Activated T-helper 9 cell treated with anti-CD3 and anti-CD28 coated beads, Interleukin-2, amount 50 U/mL, for 16 hours (primary cell): ENCODE measurements at places on chromosomes 5 and 9.

- DNase-seq: no peak
Measured at GRCh38 chr5:31894141-31894540, 255.2 kb downstream of the PDZD2 start.

- no peak for DNase-seq
Measured at GRCh38 chr5:36452424-36453006, 150.8 kb upstream of the RANBP3L start.

DNA sequence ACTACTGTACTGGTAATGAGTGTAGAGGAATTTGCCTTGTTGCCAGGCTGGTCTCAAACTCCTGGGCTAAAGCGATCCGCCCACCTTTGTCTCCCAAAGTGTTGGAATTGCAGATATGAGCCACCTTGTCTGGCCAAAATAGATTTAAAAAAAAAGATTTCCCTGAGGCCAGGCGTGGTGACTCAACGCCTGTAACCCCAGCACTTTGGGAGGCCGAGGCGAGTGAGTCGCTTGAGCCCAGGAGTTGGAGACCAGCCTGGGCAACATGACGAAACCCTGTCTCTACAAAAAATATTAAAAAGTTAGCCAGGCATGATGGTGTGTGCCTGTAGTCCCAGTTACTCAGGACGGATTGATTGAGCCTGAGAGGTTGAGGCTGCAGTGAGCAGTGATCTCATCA lies 62.5 kb downstream of the IPO11 start:
- DNase-seq: no peak

GRCh38 chr5:77568082-77568481 lies 70.4 kb downstream of the OTP start:
- DNase-seq: no peak

DNA sequence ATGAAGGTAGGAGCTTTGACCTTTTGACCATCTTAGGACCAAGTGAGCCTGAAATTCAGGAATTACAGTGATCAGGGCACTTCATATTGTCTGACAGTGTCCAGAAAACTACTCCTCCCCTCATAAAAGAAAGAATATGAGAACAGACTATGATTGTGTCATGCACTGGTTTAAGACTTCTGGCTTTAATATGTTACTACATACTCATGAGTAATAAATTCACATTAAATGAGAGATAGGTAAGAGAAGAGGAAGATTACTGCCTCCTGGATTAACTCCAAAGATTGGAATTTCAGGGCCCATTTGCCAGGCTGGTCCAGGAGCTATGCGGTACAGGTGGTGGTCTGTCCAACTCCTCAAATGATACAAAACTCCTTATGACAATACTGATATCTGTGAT lies 213.5 kb upstream of the ADRA1B start:
- DNase-seq: no peak

DNA sequence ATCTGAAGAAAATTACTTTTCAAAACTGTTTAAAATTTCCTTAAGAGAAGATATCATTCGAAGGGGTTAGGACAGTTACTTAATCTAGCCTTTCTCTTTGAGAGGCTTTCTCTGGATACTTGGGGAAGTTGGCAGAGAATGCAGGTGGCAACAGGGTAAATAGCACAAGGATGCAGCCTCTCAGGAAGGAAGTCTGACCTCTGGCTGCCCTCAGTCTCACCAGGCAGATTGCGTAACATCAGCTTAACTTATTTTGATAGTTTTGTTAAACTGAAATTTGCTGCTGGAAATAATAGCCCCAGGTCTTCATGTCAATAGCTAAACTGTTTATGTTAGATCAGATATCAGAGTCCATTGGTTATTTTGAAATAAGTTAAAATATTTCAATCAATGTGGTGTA lies 20.4 kb downstream of the CCDC192 start:
- DNase-seq: no peak

GRCh38 chr9:97560154-97560553 lies 58.7 kb downstream of the TMOD1 start:
- no peak for DNase-seq

DNA sequence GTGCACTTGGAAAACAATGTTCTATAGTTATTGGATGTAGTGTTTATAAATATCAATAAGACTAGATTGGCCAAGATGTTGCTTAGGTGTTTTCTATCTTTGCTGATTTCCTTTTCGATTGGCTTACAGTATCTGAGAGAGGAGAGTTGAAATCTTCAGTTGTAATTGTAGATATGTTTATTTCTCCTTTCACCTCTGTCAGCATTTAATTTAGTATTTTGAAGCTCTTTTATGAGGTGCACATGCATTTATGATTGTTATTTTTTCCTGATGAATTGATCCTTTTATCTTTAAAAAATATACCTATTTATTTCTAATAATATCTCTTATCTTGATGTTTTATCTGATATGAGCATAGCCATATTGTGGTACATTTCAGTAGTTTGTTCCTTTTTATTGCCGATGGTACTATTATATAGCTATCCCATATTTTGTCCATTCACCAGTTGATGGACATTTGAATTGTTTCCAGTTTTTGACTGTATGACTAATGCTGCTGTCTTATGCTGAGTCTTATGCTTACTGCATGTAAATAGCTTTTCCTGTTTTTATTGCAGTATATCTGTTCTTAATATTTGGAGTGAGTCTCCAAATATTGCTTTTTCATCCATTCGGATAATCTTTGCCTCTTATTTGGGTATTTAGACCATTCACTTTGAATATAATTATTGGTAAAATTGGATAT lies 34.7 kb downstream of the ERCC6L2 start:
- no peak for DNase-seq

DNA sequence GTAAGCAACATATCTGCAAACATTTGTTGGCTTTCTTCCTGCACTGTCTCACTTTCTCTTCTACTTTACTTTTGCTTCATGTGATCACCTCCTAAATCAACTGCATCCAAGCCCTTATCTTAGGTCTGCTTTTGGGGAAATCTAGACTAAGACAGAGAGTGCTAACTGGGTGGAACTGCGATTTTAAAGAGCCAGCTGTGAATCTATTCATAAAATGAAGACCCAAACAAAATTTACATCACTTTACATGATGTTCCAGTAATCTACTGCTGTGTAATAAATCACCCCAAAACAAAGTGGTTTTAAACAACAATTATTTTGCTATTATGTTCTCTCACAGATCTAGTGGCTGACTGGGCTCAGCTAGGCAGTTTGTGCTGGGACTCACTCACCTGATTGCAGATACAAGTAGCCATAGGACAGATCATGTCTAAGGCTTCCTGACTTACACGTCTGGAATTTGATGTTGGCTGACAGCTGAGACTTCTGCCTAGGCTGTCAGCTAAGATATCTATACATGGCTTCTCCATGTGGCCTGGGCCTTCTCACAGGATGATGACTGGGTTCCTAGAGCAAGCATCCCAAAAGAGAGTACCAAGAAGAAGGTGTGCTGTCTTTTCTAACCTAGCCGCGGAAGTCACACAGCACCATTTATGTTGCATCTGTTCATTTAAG lies 145.1 kb upstream of the TBCA start:
- no peak for DNase-seq

DNA sequence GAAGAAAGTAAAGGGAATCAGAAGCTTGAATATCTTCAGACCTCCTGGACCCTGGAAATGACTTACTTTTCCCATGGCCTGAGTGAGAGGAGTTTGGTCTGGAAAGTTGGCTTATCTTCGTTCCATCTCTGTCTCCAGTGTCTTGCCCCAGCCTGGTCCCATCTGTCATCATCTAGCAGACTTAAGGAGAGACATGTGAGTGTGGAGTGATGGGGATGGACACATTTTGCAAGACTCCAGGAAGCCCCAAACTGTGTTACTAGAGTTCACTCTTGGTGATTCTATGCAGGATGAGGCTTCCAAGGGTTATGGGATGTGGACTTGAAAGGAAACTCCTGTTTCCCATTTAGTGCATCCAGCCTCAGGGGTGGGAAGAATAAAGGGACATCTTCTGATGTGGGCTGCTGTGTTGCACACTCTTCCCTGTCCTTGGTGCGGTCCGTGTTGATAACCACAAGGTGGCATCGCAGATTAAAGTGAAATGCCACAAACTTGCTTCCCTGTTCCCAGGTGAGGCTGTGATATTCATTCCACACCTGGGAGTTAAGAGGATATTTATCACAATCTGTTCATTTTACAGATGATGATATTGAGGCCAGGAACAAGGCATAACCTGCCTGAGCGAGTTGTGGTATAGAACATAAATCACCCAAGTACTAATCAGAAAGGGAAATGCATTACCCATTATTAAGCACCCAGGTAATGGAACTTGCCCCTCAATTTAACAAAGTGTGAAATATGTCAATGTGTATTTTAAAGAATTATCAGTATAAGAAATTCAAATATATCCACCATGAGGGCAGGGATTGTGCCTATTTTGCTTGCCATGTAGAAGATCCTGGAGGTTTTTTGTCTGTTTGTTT lies 269.9 kb upstream of the PAPPA start:
- no peak for DNase-seq

GRCh38 chr5:56575821-56576220 lies 239.5 kb upstream of the MAP3K1 start:
- DNase-seq: no peak

DNA sequence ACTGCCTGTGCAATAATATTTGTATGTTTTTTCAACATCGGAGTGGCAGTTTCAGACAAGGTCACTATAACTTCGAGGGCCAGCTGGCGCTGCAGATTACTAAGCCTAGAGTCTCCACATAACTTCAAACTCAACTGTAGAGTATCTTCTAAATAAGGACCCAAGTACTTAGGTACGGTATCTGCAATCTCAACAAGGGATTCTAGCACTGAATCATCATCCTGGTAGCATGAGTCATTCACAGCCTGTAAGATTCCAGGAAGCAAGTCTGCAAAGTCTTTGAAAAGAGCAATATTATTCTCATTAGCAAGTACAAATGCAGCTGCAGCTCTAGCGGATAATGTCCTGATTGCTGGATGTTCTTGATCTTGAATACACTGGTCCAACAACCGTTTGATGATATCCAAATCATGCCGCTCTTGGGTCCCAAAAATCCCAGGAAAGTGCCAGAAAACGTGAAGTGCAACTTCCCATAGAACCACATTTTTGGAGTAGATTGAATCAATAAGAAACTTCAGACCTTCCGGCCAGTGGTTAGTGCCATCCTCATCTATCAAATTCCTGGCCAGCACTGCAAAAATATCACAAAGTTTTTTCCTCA lies 654 bp downstream of the RANBP6 start:
- DNase-seq: no peak

- DNase-seq: no peak
Measured at GRCh38 chr5:133112026-133112660, 60.3 kb downstream of the HSPA4 start.

DNA sequence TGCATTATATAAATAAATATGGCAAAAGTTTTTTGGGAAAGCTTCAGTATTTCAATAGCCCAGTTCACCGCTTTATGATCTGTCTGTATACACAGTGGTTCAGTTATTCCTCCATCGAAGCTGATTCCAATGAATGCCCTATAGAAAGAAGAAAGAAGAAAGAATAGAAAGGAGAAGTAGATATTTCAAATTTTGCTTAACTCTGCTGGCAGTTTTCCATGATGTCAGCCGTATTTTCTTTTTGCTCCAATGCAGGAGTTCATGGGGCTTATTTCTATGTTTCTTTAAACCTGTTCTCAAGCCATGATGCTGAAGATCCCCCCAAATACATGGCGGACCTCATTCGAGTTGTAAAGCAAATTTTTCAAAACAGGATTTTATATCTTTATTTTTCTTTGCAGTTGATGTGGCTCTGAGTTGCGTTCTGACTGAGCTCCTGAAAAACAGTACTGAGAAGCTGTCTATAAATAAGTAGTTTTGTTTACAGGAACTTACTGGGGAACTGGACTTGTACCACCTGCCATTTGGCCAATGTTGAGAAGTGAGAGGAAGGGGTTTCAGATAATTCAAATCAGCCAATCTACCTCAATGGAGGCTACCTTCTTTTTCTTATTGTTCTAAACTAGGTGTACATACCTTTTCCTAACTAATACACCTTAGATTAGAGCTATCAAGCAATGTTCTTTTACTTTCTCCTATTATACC lies 418.5 kb upstream of the MEF2C start:
- no peak for DNase-seq

DNA sequence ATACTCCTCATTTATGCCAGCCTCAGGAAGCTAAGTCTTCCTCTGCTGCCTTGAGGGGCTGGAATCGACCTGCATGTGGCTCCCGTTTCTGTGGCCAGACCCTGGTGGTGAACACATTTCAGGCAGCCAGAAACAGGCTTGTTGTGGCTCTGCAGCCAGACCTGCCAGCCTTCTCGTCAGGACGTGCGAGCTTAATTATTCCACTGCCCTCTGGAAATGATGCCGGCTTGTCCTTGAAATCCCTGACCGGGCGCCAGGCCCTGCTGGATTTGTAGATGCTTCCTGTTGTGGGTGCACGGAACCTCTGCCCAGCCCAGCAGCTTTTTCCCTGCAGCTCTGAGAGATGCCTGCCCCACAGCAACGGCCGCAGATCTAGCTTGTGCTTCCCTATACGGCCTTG lies 41.6 kb downstream of the PDZD2 start:
- no peak for DNase-seq

GRCh38 chr9:5971740-5972139 lies 43.7 kb downstream of the RANBP6 start:
- no peak for DNase-seq

DNA sequence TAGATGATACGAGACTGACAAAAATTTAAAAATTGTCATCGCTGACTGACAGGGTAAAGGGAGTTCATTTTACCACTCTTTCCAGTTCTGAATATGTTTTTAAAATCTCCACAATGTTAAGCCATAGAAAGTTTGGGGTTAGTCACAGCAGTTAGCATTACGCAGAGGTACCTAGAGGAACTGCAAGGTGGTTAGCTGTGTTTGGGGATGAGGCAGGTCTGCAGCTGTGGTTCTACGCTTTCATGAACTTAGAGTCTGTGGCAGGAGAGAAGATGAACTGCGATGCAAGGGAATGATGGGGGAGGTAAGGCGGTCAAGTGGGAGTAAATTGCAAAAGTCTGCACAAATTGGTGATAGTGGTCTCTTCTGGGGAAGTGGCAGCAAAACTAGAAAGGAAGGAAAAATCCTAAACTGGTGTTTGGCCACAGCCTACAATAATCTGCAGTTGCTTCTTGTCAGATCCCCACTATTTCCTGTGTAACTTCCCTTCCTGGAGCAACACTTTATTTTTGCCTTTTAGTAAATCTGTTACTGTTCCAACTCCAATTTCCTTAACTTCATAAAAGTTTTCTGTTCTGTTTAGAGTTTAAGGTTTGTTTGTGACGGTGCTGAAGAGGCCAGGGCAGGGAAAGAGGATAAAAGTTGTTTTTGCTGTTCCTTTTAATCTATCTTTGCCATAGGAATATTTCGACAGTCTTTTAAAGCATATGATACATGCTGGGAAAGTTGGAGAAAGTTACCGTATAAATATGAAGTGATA lies 38.6 kb upstream of the SNX2 start:
- no peak for DNase-seq

DNA sequence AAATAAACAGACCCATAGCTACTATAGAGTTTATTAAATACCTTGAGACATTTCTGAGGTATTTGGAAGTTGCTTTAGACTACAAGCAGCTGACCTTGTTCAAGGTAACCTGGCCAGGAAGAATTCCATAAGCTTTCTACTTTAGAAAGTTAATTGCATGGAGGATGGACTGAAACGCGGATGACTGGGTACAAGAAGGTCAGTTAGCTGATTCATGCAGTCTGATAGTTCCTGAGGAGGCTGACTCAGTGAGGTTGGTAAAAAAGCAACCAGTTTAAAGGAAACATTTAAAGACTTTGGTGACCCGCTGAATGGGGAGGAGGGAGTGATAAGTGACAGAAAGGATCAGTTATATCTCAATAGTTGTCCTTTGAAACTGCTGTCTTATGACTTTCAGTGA lies 670.1 kb upstream of the CDH9 start:
- DNase-seq: no peak

- DNase-seq: no peak
Measured at GRCh38 chr5:91293131-91293530, 90.0 kb downstream of the ARRDC3 start.
